CD4-positive, alpha-beta T cell treated with Interleukin-12 subunit alpha and Interleukin-12 subunit beta, for 1 hour (primary cell): ENCODE measurements at places on chromosomes 11 and 22.

GRCh38 chr11:59186130-59186594 lies 14.2 kb downstream of the DTX4 start:
- DNase-seq = peak; percentile 58

GRCh38 chr11:44916331-44916730 lies 34.4 kb downstream of the TP53I11 start:
- no peak for DNase-seq

GRCh38 chr11:63814383-63814736 lies 1.1 kb downstream of the SPINDOC start:
- DNase-seq = no peak

- no peak for DNase-seq
Observed at GRCh38 chr11:11757909-11758308, 83.9 kb upstream of the USP47 start.

- DNase-seq = no peak
Observed at GRCh38 chr11:33945481-33946268, 53.8 kb upstream of the LMO2 start.

DNA sequence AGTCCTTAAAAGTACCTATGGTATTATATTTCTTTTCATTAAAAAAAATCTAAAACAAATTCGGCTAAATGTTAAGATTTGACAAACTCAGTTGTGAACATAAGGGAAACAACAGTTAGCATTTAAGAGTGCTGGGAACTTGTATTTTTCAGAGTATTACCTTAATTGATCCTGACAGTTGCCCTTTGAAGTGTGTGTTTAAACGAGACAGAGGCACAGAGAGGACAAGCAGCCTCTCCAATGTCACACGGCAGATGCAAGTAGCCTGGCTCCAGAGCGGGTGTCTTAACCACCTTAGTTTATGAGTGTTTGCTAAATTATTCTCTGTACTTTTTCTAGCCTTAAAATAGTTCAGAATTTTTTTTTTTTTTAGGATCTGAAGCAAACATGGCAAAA lies 80.9 kb downstream of the TIMP3 start:
- no peak for DNase-seq

DNA sequence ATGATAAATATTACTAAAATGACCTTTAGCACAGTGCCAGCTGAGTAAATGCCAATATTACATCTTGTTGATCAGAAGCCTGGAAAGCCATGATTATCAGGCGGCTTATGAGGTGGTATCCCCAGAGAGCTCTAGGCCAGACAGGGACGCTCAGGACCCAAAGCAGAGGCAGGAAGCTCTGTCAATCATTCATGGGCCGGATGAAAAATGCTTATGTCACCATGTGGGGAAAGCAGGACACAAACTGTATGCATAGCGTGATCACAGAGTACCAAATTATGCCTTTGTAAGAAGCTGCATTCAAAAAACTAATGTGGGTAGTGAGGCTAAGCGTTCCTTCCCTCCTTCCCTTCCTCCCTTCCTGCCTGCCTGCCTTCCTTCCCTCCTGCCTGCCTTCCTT lies 82.6 kb downstream of the TENM4 start:
- DNase-seq = no peak

DNA sequence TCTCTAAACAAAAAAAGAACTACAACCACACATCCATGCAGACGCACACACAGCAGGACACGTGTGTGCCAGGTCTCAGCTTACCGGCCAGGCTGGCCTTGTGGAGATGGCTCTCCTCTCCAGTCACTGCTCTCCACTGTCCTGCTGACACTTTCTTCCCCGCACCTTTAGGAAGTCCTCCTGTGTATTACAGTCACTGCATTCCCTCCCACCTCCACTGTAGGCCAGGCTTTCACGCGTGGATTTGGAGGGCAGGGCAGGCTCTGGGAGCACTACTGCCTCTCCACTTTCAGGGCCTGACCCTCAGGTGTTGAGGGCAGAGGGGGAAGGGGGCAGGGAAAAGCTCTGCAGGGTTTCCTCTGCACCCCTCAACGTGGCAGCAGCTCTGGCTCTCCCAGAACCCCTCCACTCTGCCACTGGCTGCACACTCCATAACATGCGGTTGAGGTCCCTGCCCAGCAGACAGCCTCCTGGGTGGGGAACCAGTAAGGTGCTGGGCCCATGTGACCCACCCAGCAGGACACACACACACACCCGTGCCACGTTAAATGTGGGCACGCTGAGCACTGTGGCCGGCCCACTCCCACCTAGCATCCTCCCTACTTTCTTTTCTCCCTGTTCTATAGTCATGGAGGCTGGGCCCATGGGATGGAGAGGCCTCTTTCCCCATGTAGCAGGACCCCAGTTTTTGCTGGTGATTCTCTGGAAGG lies 107.0 kb upstream of the PITPNB start:
- no peak for DNase-seq

GRCh38 chr11:118870396-118871343 lies 13.0 kb upstream of the CXCR5 start:
- peak; percentile 40 for DNase-seq

GRCh38 chr11:79427126-79427525 lies 13.7 kb downstream of the TENM4 start:
- DNase-seq = no peak

- no peak for DNase-seq
Observed at GRCh38 chr11:72738199-72739141, 13.7 kb downstream of the ARAP1 start.

DNA sequence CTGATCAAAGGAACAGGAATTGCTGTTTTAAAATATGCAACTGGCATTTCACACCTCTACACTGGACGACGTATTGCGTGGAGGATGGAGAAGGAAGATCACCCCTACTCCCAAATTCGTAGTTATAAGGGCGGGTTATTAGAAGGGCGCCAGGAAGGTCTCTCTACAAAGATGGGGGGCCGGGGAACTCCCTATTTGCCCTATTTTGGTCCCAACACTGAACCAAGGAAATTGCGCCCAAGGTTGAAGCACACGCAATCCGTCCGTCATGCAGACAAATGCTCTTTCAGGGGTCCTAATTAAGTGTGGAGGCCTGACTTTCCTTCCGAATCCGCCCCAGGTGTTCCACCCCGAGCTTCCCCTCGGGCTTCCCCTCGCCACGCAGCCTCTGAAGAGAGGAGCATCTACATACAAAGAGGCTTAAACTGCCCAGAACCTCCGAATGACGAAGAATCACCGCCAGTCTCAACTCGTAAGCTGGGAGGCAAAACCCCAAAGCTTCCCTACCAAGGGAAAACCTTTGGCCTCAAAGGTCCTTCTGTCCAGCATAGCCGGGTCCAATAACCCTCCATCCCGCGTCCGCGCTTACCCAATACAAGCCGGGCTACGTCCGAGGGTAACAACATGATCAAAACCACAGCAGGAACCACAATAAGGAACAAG lies 396 bp downstream of the NPAT start:
- DNase-seq = peak; percentile 62

DNA sequence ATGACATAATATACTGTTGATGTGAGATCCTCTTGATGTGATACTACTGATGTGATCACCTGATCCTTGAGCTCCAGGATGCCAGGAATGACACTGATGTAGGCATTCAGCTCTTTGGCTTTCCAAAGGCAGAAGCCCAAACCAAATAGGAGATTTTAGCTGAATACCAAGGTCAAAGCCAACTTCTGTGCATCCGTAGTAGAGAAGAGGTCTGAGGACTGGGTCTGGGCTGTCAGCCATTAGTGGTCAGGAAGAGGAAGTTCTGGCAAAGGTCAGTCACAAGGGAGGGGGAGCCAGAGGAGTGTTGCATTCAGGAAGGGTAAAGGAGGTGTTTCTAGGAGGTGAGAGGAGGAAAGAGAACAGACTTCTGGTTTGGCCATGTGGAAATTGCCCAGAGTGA lies 53.4 kb upstream of the PARVG start:
- DNase-seq = no peak

DNA sequence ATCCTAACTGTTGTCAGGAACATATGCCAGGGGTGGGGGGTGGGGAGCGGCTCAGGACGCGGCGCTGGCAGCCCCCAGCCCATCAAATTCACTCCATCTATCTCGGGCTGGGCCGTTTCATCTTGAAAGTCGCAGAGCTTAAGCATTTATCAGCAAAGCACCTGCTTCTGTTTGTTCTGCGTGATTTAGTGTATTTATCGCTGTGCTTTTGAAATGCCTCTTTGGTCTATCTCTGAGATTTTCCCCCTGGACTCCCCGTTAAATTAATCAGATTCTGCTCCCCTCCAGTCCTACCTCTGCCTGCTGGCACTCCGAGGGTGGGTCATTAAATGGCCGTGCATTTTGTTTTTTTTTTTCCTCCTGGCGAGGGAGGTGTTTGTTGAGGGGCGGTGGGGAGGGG lies 446.2 kb downstream of the TBC1D22A start:
- DNase-seq = no peak

GRCh38 chr11:130008326-130008725 lies 5.7 kb upstream of the PRDM10 start:
- DNase-seq = no peak

DNA sequence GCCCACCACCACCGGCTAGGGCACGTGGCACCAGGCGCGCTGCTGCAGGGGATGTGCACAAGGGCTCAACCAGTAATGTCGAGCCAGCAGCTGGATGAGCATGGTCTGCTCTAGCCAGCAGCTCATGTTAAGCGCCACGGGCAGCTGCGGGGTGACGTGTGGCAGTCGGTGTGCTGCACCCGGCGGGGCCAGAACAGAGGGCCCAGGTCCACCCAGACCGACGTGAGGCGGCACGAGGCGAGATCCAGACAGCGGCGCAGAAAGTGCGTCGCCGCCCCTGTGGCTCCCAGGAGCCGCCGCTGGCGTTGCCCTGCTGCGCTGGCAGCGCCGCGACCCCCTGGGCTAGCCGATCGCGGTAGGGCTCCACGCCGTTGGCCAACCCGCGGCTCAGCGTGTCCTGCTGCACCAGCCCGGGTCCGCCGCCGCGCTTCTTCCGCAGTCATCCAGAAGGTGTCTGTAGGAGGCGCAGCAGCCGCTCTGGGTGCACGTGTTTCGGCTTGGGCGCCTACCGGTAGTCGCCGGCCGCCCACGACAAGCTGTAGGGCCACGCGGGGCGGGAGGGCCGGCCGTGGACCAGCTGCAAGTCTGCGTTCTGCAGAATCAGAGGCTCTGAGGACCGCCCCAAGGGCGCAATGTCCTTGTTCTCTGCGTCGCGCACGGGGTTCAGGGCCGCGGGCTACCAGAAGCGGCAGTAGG lies 4.6 kb upstream of the GALR3 start:
- DNase-seq = peak; percentile 69

DNA sequence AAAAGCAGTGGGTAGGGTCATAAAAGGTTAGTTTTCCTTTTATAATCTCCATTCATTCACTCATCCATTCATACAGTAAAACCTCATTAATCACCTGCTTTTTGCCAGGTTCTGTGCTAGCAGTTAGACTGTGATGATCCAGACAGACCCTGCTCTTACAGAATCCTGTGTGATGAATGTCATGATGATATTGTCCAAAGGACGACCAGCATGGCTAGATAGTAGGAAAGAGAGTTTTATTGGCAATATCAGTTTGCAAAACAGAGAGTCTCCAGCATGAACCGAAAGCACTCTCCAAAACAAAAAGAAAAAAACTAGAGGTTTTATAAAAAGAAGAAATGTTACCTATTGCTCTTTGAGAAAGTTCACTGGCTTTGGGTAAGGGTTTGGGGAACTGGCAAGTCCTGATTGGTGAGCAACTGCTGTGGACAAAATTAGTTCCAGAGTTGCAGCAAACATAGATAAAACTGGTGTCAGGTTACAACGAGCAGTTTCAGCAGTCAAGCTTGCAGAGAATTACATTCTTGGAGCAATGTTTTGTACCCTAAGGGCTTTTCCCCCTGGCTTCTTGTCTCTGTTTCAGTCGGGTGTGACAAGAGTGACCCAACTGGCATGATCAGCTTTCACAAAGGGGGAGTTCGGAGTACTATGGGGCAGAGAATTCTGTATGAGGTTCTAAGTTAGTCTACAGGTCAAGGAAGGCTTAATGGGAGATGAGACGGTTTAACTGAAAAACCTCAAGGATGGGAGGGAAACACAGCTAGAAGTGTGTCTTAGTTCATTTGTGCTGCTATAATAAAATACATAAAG lies 58.3 kb downstream of the HSD17B12 start:
- DNase-seq = no peak

DNA sequence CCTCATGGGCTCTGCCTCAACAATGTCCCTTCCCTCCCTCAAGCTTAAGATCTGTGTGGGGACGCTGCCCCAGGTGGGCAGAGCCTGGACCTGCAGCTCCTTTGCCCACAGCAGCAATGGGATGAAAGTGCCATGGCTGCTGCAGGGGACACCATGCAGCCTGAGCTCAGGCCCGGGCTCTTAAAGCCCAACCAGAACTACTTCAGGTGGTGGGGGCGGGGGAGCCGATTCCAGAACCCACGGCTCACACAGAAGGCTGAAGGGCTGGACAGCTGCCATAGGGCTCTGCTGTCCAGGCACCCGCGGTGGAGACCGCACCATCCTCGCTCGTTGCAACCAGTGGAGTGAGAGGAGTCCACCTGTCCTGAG lies 12.5 kb downstream of the CHID1 start:
- no peak for DNase-seq

- no peak for DNase-seq
Observed at GRCh38 chr11:105100981-105101630, 38.5 kb downstream of the CARD18 start.

DNA sequence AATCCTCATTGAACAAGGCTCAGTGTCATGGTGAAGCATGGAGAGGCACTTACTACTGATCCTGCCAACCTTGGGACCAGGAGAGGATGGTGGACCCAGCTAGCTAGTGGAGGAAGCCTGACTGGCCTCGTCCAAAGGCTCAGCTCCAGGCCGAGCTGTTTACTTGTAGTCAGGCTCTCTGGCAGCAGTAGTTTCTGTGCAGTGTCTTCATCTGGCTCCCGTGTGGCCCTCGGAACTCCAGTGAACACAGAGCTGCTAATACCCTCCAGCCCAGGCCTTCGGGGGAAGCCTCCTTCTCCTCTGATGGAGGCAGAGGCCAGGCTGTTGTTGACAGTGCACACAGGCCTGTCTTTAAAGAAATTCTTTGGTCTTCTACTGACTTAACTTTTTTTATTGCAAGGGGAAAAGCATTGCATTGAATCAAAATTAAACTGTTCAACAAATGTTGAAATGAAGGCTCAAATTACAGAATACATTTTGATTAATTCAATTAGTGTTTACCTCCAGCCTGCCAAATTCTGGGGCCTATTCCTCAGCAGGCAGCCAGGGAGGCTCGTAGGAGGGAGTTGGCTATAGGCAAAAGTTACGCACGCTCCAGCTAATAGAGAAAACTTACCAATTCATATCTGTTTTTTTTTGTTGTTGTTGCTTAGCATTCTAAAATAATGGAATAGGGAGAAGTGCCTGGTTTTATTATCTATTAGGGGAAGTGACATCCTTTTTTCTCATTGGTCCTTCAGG lies 18.8 kb downstream of the PPFIBP2 start:
- no peak for DNase-seq
